ENCODE measurements at places on chromosomes 12 and 14. TPM values are rescaled to one million over a fixed set of nuclear protein-coding genes. Genes with fewer than 3 reads are reported as not detected.

TTC6 gene
- total RNA-seq = 0.36 TPM

INSM2 gene
- total RNA-seq = 0.06 TPM

TAS2R43 gene
- not detected for total RNA-seq

AICDA gene
- total RNA-seq = 0.05 TPM

HNF1A gene
- total RNA-seq = 5.9 TPM

GUCY2C gene
- 0.06 TPM for total RNA-seq
